ENCODE measurements at places on chromosomes 2 and 18. TPM values are rescaled to one million over a fixed set of nuclear protein-coding genes. Genes with fewer than 3 reads are reported as not detected.

DNA sequence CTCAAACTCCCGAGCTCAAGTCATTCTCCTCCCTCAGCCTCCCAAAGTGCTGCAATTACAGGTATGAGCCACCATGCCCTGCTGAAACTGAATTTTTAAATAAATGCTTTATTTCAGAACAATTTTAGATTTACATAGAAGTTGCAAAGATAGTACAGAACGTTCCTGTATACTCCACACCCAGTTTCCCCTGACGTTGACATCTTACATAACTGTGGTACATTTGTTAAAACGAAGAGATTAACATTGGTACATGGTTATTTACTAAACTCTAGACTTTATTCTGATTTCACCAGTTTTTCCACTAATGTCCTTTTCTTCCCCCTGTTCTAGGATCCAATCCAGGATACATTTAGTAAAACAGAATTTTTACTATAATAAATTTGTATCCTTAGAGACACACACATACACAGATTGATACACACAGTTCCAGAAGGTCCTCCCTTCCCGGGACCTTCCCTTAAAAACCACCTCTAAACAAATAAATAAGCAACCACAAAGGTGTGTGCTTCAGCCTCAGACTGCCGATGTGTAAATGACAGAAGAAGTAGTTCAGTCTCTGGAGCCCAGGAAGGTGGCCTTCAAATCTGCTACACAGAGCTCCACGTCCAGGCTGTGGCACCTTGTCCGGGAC is 6.9 kb downstream of the NEU2 start:
- H3K27me3 ChIP-seq = no peaks in the 10 kb centered on the region
- H3K27ac ChIP-seq = no peak overlapping the region
- H3K4me1 ChIP-seq = no peaks in the 10 kb centered on the region
- no peak overlapping the region for H3K4me3 ChIP-seq
- H3K36me3 ChIP-seq = no peaks in the 10 kb centered on the region

KCNG2 gene
- total RNA-seq = not detected

DNA sequence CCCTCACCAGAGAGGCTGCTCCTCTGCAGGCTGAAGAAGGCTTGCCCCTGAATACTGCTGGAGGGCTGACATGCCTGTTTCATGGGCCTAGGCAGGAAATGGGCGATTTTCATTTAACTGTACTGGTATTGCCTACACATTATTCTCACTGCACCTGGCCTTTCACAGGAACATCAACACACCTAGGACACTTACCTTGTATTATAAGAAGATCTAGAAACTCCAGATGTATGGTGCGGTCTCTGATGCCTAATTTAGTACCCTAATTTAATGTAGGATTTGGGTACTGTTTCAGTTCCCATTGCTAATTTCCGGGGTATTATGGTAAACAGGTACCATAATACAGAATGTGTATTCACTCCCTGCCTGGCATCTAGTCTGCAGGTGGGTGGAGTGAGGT is 146.0 kb downstream of the MYO1B start:
- H3K4me1 ChIP-seq = no peaks in the 10 kb centered on the region
- no peak overlapping the region for H3K4me3 ChIP-seq
- no peak for DNase-seq

DNA sequence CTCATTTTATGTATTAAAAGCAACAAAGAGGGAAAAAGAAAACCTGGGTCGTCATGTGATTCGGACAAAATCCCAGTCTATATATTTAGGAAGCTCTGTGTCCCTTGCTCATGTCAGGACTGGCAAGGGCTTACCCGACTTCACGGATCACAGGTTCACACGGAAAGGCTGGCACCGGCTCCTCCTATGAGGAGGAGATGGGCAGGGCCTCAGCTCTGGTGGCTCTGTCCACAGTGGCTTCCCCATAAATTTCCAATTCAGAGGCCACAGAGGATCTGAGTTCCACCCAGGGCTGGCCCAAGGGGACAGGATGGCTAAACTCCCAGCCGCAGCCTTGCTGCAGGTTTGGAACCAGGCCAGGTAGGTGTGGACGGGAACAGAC is 186.8 kb downstream of the BCL2 start:
- H3K27me3 ChIP-seq = no peaks in the 10 kb centered on the region
- DNase-seq = no peak
- no peak overlapping the region for H3K27ac ChIP-seq
- H3K36me3 ChIP-seq = peaks cover 12% of the 10 kb centered on the region

FN1 gene
- total RNA-seq = 0.61 TPM

GLI2 gene
- not detected for total RNA-seq

PARD3B gene
- 0.87 TPM for total RNA-seq

LHCGR gene
- not detected for total RNA-seq

- H3K36me3 ChIP-seq = no peaks in the 10 kb centered on the region
- no peaks in the 10 kb centered on the region for H3K4me1 ChIP-seq
- no peak overlapping the region for H3K4me3 ChIP-seq
- H3K27ac ChIP-seq = no peak overlapping the region
- no peaks in the 10 kb centered on the region for H3K27me3 ChIP-seq
- DNase-seq = no peak
Measured at GRCh38 chr2:48699348-48699930, 56.1 kb downstream of the LHCGR start.

- peak overlapping the region; percentile 0 for H3K4me3 ChIP-seq
- no peak overlapping the region for H3K27ac ChIP-seq
- no peaks in the 10 kb centered on the region for H3K27me3 ChIP-seq
- DNase-seq = no peak
- H3K4me1 ChIP-seq = peaks cover 18% of the 10 kb centered on the region
Measured at GRCh38 chr2:24107-24506, 22.2 kb downstream of the FAM110C start.

CPO gene
- total RNA-seq = not detected

- no peak overlapping the region for H3K4me3 ChIP-seq
- no peaks in the 10 kb centered on the region for H3K4me1 ChIP-seq
- no peaks in the 10 kb centered on the region for H3K36me3 ChIP-seq
- no peak for DNase-seq
- H3K27ac ChIP-seq = no peak overlapping the region
Measured at GRCh38 chr2:149658553-149658952, 71.0 kb upstream of the MMADHC start.

DNA sequence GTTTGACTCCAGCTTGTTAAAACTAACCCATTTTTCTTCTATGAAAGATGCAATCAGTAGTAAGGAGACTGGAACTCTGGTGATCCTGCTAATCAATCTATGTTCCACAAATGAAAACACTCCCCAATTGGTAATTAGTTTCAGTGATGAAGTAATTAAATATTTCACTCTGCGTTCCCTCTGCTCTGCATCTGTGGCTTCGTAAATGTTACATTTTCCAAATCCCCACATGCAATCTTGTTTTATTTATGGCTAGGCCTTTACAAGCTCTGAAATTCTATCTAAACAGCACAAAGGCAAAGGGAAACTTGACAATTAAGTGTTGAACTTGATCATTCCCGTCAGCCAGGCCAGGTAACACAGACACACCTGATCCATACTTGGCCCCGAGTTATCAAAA is 231.4 kb upstream of the OSR1 start:
- no peaks in the 10 kb centered on the region for H3K27me3 ChIP-seq
- no peak for DNase-seq
- no peak overlapping the region for H3K27ac ChIP-seq
- no peaks in the 10 kb centered on the region for H3K4me1 ChIP-seq
- H3K36me3 ChIP-seq = no peaks in the 10 kb centered on the region

GRCh38 chr18:22840606-22841144 is 92.5 kb upstream of the RBBP8 start:
- no peak for DNase-seq
- H3K4me3 ChIP-seq = no peak overlapping the region
- no peaks in the 10 kb centered on the region for H3K27me3 ChIP-seq

DNA sequence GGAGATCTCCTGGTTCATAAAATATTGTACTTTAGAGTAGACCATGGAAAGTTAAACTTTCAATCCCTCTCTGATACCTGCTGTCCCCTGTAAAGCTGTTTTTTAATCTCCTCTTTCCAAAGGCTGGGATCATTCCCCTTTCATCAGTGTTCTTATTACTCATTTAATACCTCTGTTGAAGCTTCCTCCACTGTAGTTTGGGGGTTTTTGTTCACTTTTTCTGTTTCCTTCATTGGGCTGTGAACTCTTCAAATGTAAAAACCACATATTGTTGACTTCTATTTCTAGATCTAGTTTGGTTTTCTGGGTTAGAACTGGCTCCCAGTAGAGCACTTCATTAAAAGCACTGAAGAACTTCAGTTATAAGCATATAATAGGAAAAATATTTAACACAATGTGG is 598.1 kb downstream of the RNF144A start:
- H3K27me3 ChIP-seq = no peaks in the 10 kb centered on the region
- H3K4me3 ChIP-seq = no peak overlapping the region
- H3K36me3 ChIP-seq = no peaks in the 10 kb centered on the region
- peaks cover 3% of the 10 kb centered on the region for H3K4me1 ChIP-seq

- no peaks in the 10 kb centered on the region for H3K4me1 ChIP-seq
- DNase-seq = no peak
- H3K36me3 ChIP-seq = no peaks in the 10 kb centered on the region
- no peak overlapping the region for H3K4me3 ChIP-seq
- no peak overlapping the region for H3K27ac ChIP-seq
Measured at GRCh38 chr2:100747996-100748615, 71.8 kb upstream of the NPAS2 start.

DNA sequence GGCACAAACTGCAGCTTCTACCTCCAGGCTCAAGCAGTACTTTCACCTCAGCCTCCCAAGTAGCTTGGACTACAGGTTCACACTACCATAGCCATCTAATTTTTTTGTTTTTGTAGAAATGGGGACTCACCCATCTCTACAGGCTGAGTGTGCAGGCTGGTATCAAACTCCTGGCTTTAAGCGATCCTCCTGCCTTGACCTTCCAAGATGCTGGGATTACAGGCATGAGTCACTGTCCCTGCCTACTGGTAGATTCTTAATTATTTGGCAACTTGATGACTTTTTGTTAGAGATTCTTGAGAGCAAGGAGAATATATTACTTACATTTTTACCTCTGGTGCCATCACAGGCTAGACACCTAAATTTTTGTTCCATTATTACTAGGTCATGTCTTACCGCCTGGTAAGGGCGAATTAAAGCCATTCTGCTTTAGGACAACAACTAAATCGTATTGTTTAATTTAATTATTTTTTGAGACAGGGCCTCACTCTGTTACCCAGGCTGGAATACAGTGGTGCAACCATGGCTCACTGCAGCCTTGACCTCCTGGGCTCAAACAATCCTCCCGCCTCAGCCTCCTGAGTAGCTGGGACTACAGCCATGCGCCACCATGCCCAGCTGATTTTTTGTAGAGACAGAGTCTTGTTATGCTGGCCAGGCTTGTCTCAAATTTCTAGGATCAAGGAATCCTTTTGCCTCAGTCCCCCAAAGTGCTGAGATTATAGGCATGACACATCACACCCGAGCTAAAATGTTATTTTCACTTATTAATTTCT is 15.7 kb downstream of the DYNC1I2 start:
- no peak overlapping the region for H3K4me3 ChIP-seq
- no peaks in the 10 kb centered on the region for H3K4me1 ChIP-seq
- no peak for DNase-seq
- no peaks in the 10 kb centered on the region for H3K27me3 ChIP-seq
- no peak overlapping the region for H3K27ac ChIP-seq

DNA sequence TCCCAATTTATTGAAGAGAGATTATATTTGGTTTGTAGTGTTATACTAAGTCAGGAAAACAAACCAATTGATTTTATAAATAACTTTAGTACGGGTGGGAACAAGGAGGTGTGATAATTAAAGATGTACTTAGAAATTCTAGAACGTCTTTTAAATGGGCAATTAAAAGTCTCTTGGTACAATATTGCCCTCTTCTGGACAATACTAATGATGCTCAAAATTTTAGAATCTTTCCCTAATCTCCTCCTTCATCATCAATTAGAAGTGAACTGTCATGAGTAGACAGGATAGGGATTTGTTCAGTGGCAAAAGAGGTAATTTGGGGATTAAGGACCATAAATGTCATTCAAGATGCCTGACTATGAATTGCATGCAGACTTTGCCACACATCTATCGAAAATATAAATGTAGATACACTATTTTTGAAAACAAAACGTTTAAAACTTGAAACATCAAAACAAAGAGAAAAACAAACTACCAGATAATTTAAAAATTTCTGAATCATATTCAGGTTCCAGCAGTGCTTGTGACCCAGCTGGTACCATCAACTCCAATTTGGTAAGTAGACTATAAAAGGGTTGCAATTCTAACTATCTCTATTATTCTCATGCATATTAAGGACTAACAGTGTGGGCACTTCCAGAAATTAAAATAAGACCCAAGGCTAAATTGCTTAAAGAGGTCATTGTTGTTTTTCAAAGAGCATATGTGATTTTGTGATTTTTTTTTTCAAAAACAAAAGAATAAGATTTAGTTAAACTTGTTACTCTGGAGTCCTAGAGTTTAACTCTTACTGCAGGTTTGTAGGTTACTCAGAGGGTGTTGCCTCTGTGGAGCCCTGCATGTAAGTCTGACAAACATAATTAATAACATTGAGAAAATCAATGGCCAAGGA is 123.5 kb downstream of the LAMA3 start:
- H3K36me3 ChIP-seq = no peaks in the 10 kb centered on the region
- DNase-seq = no peak
- peaks cover 9% of the 10 kb centered on the region for H3K4me1 ChIP-seq
- H3K4me3 ChIP-seq = no peak overlapping the region
- no peaks in the 10 kb centered on the region for H3K27me3 ChIP-seq

DNA sequence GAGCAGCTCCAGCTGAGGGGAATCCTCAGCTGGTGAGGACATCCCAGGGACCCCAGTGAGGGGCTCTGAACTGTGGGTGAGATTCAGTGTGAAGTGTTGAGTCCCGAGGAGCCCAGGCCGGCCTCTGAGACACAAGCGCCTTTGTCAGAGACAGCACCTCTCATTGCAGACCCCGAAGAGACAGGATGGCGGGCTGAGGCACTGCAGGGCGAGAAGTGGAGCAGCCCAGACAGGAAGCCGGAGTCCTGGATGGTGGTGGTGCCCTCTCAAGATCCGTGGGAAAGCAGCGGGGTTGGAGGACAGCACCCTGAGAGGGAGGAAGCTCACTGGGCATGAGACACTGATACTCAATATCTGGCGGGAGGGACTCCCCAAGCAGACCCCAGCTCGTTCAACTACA is 49.1 kb upstream of the ID2 start:
- no peaks in the 10 kb centered on the region for H3K27me3 ChIP-seq
- H3K4me3 ChIP-seq = no peak overlapping the region
- H3K36me3 ChIP-seq = no peaks in the 10 kb centered on the region
- no peak for DNase-seq
- H3K27ac ChIP-seq = no peak overlapping the region

DNA sequence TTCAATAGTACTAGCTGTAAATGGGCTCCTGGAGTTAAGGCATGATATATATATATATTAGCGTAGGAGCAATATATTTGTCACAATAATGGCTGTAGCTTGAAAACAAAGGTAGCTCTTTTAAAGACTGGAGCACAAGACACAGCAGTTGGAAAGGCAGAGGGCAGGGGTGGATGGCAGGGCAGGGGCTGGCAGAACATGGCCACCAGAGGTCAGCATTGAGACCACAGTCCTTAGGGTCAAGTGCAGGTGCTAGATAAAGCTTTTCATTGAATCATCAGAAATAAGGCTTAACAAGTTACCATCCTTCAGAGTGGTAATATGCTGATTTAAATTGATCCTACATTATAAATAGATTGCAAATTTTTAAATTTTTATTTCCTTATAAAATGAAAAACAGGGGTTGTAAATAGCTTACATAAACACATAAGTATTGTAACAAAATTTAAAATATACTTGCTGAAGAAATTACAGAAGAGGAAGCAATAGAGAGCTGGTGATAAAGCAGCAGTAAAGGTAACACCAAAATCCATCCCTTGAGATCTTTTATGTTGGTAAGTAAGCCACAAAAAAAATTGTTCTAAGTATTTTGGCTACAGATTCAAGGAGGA is 161.2 kb upstream of the PIEZO2 start:
- H3K4me1 ChIP-seq = no peaks in the 10 kb centered on the region
- no peak overlapping the region for H3K27ac ChIP-seq
- no peaks in the 10 kb centered on the region for H3K36me3 ChIP-seq

CREG2 gene
- not detected for total RNA-seq

GRCh38 chr2:144331674-144332355 is 188.1 kb downstream of the ZEB2 start:
- peak; percentile 90 for DNase-seq
- no peak overlapping the region for H3K27ac ChIP-seq

TUBB8B gene
- not detected for total RNA-seq

REG3G gene
- not detected for total RNA-seq
